Motor neuron (in vitro differentiated cells): ENCODE measurements at places on chromosomes 16 and 17. TPM values are rescaled to one million over a fixed set of nuclear protein-coding genes. Genes with fewer than 3 reads are reported as not detected.

RRAD gene
- 0.60 and 0.88 TPM in 2 replicates for total RNA-seq

KRTAP16-1 gene
- total RNA-seq: 1.4 TPM in 1 of 2 replicates, not detected in the other

EVI2A gene
- 1.2 and 3.2 TPM in 2 replicates for total RNA-seq

ICAM2 gene
- total RNA-seq: 0.31 and 0.32 TPM in 2 replicates

DDX5 gene
- total RNA-seq: 471 and 501 TPM in 2 replicates

FLYWCH1 gene
- 25.4 and 28.5 TPM in 2 replicates for total RNA-seq

PDE6G gene
- total RNA-seq: 0.68 and 0.79 TPM in 2 replicates

TEDC2 gene
- 10.0 and 12.6 TPM in 2 replicates for total RNA-seq

GRAP gene
- total RNA-seq: 1.0 and 1.5 TPM in 2 replicates

ITGA2B gene
- total RNA-seq: 2.5 and 3.4 TPM in 2 replicates

SLC13A2 gene
- 0.66 TPM in 1 of 2 replicates, not detected in the other for total RNA-seq

MMP25 gene
- 0.06 and 0.11 TPM in 2 replicates for total RNA-seq

TP53 gene
- total RNA-seq: 12.9 and 16.0 TPM in 2 replicates

TMED6 gene
- 0.59 and 0.66 TPM in 2 replicates for total RNA-seq

SLC5A11 gene
- not detected in 2 replicates for total RNA-seq

FOXL1 gene
- total RNA-seq: 0.09 and 0.16 TPM in 2 replicates

NPIPB13 gene
- 0.63 and 2.4 TPM in 2 replicates for total RNA-seq

NRN1L gene
- total RNA-seq: 0.71 TPM in 1 of 2 replicates, not detected in the other

KRTAP4-4 gene
- not detected in 2 replicates for total RNA-seq

ARL17B gene
- 8.0 and 11.0 TPM in 2 replicates for total RNA-seq

KIF19 gene
- total RNA-seq: 0.32 and 1.1 TPM in 2 replicates

UMOD gene
- not detected in 2 replicates for total RNA-seq

FBXO39 gene
- 0.42 TPM in 1 of 2 replicates, not detected in the other for total RNA-seq

NKD1 gene
- total RNA-seq: 1.4 and 1.5 TPM in 2 replicates

CDC6 gene
- 30.9 and 34.0 TPM in 2 replicates for total RNA-seq

MAP2K4 gene
- total RNA-seq: 33.7 and 33.8 TPM in 2 replicates

GDPD1 gene
- 19.9 and 22.8 TPM in 2 replicates for total RNA-seq

GOSR2 gene
- 71.8 and 71.9 TPM in 2 replicates for total RNA-seq

CD300H gene
- total RNA-seq: not detected in 2 replicates

TP53TG3F gene
- total RNA-seq: not detected in 2 replicates

ZFPM1 gene
- total RNA-seq: 3.4 and 6.6 TPM in 2 replicates

NLRC5 gene
- total RNA-seq: 0.16 and 1.3 TPM in 2 replicates

MBTD1 gene
- 28.6 and 28.7 TPM in 2 replicates for total RNA-seq

ABCA3 gene
- 24.1 and 27.0 TPM in 2 replicates for total RNA-seq

ELMO3 gene
- total RNA-seq: 1.5 and 1.7 TPM in 2 replicates

ZFHX3 gene
- total RNA-seq: 17.6 and 23.0 TPM in 2 replicates

KREMEN2 gene
- total RNA-seq: 0.22 and 0.36 TPM in 2 replicates

SLFN14 gene
- total RNA-seq: 0.09 and 0.10 TPM in 2 replicates

SRCAP gene
- total RNA-seq: 35.1 and 47.8 TPM in 2 replicates
